Activated T-cell treated with anti-CD3 and anti-CD28 coated beads, Interleukin-2, amount 50 U/mL, for 48 hours (primary cell): ENCODE measurements at places on chromosomes 3 and 15.

GRCh38 chr15:51667478-51667877 is 13.8 kb upstream of the SCG3 start:
- DNase-seq, result no peak

GRCh38 chr15:78241017-78241416 is 6.7 kb upstream of the ACSBG1 start:
- peak; percentile 89 for DNase-seq

DNA sequence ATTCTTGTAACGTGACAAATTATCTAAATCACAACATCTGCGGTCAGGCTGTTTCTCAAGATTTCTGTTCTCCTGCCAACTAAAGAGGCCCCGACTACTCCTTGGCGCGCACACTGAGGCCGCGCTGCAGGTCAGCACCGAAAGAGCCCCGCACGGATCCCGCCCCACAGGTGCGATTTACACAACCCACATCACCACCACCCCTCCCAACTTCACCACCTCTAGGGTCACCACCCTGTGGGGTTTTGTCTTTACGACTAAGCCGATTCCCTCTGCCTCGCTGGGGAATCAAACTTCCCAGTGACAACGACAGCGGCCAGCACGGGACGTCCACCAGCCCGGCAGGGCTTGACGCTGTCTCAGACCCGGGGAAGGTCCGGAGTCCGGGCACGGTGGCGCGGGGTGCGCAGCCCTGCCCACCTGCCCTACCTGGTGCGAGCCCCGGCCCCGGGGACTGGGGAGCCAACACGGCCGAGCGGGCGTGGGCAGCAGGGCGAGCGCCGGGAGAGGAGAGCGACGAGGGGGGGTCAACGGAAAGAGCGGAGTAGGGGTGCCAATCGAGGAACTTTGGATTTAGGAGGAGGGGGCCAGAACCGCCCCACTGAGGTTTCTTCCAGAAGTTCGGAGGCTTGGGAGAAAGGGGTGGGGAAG is 764 bp downstream of the UACA start:
- DNase-seq, result peak; percentile 39

DNA sequence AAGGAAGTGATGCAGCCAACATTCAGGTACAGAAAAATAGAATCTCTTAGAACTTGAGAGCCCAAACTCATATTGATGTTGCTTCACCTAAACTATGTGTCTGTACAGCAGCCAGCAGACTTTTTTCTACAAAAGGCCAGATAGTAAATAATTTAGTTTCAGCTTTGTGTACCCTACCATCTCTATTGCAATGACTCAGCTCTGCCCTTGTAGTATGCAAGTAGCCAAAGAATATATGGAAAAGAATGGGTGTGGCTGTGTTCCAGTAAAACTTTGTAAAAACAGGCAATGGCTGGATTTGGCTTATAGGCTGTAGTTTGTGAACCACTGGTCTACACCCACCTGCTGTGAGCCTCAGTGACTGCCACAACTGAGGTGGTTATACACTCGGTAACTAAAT is 392.5 kb upstream of the RARB start:
- DNase-seq, result no peak

DNA sequence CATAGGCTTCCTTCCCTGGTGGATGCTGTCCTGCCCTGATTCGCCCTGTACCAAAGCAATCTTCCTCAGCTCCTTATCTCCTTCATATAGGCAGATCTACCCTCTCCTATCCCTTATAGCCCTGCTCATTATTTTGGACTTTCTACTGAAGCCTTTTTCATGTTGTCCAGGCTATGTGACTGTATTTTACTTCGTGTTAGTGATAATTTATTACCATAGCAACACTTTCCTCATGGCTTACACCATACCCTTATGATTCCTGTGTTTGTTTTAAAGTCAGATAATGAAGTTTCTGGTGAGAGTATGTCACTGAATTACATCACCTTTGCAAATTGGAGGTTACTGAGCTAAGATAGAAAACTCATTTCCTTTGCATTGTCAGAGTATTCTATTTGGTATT is 352.6 kb downstream of the NLGN1 start:
- DNase-seq, result no peak

DNA sequence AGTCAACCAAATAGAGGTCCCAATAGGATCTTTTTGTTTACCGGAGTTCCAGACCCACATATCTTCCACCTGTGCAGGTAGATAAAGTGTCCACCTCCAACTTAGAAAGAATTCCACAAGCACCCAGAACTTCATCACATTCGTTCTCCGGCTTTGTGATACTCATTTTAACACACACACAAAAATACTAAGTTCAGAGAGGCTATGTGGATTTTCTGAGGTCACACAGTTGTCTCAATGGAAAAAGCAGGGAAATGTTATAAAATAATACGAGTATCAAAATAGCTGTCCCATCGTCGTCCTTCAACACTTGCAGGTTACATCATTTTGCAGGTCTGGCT is 137.5 kb downstream of the TMCO5A start:
- DNase-seq, result no peak

GRCh38 chr15:96005906-96006305 is 324.6 kb upstream of the NR2F2 start:
- no peak for DNase-seq

GRCh38 chr15:73028831-73029451 is 23.3 kb upstream of the NEO1 start:
- DNase-seq, result no peak

- no peak for DNase-seq
Observed at GRCh38 chr3:18112674-18113375, 312.3 kb downstream of the SATB1 start.

DNA sequence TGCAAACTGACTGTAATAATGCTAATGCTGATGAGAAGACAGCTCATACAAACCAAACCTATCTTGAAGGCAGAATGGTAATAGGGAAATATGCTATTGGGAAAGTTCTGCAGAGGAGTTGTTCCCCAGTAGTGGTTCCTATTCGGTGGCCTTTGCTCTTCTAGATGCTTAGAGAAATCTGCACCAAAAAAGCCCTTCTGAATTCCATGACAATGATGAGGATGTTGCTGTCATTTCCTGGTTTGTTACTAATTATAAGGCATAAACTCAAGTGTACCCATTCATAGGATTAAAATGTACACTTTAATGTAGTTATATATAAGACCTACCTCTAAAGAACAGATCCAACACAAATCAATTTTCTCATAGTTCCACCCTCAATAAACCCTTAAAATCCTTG is 30.1 kb downstream of the TOMM70 start:
- no peak for DNase-seq

DNA sequence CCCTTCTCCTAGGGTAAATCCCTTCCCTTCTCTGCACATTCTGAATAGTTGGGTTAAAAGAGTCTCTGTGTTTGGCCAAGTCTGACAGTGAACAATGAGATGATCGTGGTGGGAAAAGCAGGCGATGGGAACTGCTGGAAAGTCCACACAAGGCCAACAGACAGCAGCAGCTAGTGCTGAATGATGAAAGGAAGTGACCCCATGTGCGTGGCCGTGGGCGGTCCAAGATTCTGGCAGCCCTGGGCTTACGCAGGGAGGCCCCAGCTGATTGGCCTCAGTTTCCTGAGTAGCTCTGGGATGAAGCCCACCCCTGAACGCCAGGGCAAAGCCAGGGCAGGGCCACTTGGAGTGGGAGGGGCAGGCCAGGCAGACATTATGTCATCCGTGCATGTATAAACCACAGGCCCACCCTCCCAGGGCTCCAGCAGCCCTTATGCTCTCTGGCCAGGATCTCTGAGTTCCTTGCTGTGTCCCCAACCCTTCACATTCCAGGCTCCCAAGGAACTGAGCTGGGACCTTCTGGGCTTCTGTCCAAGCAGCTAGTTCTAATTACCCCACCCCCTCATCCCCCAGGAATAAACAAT is 57.8 kb downstream of the CDC25A start:
- no peak for DNase-seq

DNA sequence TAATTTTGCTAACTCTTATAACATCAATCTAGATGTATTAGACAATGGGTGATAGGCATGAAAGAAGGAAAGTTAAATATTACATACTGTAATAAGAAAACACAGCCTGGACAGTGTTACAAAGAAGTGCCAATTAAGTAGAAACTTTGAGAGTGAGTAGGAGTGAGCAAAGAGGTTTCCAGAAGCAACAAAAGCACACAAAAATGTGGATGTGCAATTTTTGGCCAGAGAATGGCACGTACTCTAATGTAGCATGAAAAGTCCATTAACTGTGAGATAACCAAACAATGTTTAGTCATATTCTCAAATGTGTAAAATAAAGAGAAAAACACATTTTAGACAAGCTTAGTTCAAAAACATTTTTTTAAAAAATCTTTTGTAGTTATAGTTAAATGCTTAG is 567.3 kb downstream of the ROBO1 start:
- no peak for DNase-seq

GRCh38 chr3:10437272-10437994 is 68.0 kb downstream of the ATP2B2 start:
- peak; percentile 83 for DNase-seq

- no peak for DNase-seq
Observed at GRCh38 chr3:23756206-23756840, 49.4 kb upstream of the UBE2E1 start.

DNA sequence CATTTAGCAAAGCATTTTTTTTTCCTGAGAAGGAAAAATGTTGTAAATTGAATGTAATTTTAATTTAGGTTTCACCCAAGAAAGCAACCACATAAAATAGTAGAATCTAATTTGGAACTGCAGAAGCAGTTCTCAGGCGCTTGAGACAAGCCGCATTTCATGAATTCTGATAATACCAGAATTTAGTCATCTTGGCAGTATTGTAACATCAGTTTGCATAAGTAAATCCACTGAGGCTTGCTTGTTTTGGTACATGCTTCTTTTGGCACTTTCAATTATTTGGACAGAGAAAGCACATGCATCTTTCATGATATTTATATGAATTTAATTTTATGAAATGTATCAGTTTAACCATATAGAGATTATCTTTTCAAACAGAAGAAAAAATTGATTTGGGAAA is 389.7 kb upstream of the ROBO1 start:
- DNase-seq, result no peak

DNA sequence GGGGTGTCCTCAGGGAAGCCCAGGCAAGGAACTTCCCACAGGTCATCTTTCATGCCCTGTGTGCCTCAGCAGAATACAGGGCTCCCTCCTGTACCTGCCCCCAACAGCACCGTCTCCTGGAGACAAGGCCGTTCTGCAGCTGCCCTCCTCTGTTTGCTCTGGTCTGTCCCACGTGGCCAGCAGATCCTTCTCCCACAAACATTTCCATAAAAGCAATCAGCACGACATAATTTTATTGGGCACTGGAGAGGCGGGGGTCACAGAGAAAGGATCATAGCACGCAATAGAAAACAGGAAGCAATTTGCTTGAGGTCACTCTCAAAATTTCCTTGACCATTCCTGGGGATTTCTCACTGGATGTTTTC is 29.4 kb downstream of the STARD5 start:
- DNase-seq, result no peak

GRCh38 chr3:150238048-150238802 is 169.9 kb upstream of the TSC22D2 start:
- DNase-seq, result no peak

GRCh38 chr3:17195856-17196604 is 311.3 kb downstream of the PLCL2 start:
- DNase-seq, result no peak

DNA sequence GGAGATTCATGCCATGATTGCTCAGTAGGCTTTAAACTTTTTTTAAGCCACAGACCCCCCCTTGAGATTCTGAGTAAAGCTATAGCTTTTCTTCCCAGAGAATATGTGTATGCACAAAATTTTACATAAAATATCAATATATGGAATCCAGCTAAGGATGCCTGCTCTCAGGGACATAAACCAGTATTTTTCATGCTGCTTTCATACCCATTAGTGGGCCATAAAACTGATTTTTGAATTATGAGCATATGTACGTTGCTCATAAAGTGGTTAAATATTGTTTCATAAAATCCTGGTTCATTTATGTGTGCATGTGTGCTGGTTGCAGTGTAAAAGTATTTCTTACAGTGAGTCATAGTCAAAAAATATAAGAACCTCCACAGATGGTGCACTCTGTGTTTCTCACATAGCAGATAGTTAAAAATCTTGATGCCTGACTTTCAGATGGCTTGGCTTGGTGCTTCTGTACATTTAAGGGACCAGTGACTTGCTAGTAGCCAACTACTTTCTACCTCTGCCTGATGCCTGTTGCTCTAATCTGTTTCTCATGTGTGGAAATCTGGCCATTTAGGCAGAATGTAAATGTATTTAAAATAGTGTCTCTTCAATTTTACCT is 71.9 kb downstream of the ARHGEF26 start:
- no peak for DNase-seq

- no peak for DNase-seq
Observed at GRCh38 chr15:35888815-35889214, 342.9 kb upstream of the DPH6 start.

DNA sequence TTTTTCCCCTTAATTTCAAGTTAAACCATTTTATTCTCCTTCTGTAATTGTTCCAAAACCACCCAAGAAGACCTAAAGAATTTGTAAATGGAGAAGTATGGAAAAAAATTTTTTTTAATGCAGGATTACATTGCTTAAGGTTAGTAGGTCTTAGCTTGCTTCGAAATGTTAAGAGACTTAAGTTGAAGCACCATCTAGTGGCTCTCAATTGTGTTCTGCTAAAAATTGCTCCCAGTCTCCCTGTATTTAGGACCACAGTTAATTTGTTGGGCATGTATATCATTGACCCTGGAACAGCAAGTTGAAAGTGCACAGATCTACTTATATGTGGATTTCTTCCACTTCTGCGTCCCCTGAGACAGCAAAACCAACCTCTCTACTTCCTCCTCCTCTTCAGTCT is 32.4 kb downstream of the CD200R1L start:
- no peak for DNase-seq

DNA sequence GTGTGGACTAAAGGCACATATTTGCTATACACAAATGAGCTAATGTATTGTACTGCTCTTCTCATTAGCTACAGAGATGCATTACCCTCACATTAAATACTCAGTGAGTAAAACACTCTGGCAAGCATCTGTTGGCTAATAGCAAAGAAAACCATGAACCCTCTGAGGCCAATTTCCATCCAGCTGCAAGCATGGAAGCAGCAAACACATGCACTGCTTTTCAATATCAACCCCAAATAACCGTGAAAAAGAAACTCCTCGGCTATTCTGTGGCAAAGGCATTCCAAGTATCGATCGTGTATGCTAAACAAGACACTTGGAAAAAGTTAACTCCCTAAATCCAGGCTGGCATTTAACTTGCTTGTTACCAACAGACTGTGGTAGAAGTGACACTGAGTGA is 67.0 kb downstream of the PEAK1 start:
- DNase-seq, result no peak

DNA sequence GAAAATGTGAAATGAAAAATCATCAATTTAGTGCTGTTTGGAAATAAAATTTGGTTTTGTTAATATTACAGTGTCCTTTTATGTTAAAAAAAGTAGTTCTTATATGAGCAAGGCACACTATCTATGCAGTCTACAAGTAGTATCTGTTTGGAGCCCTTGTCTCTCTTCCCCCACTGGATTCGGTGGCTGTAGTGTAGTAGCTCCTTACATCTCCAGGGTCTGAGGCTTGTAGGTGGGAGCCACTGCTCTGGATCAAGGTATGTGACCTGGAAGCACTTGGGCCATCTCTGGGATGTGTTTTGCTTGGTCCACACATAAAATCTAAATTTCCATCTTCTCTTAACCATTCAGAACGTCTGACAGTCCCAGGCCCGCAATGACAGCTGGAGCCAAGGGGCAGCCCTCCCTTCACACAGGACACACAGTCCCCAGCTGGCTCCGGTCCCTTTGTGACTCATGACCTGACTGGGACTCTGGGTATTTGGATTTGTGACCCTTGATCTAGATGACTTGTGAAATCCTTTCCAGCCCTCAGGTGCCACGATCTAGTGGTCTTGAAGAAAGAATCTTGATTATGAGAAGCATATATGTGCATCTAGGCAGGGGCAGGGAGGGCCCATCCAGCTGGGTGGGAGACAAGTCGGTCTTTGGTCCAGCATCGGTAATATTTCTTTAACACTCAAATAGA is 80.0 kb downstream of the USP13 start:
- DNase-seq, result no peak
